ENCODE measurements at places on chromosomes 6 and 20.

GRCh38 chr20:56430957-56431356 is 18.9 kb downstream of the CASS4 start:
- DNase-seq: no peak

DNA sequence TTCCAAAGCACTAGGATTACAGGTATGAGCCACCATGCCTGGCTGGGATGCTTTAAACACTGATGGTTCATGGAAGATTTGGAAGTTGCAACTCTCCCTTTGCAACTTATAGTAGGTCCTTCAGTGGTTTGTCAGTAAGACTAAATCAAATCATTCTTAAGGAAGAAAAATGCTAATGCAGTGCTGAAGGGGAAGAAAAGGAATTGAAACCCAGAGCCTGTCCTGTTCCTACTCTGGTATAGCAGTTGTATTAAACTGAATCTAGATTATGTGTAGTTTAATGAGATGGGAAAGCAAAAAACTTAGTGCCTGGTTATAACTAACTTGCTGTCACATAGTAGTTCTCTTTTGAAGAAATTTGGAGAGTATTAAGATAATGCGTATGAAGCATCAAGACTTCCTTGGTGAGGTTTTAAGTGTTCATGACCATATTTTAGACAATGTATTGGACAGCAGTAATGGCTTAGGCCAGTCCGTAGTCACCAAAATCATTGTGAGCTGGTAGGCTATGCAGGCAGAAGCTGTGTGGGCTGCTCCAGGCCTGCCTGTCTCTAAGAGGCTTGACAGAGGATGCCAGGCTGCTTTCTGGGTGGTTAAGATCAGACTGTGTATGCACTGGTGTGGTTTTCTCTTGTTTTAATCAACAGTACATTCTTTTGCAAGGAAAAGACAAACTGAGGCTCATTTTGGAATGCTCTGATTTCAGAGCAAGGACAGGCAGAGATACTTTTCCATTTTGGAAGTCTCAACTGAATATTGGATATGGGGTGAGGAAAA is 14.0 kb downstream of the PAQR8 start:
- no peak for DNase-seq

DNA sequence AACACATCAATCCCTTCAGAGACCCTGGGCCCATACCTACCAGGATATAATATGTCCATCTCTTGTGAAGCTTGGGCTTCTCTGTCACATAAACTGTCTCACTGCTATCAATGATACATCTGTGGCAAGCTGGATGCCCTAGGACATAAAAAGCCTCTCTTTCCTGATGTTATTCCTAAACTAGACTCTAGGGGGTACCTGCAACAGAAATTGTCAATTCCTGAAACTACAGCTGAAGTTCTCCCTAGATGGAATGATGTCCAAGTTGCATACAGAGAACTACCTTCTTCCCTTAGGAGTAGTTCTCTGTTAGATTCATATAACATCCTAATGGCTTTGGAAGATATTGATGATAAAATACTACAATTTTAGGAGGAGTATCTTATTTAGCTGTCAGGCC is 35.8 kb downstream of the TBX18 start:
- DNase-seq: peak; percentile 5

- no peak for DNase-seq
Observed at GRCh38 chr6:105817961-105818360, 268.2 kb upstream of the PRDM1 start.

DNA sequence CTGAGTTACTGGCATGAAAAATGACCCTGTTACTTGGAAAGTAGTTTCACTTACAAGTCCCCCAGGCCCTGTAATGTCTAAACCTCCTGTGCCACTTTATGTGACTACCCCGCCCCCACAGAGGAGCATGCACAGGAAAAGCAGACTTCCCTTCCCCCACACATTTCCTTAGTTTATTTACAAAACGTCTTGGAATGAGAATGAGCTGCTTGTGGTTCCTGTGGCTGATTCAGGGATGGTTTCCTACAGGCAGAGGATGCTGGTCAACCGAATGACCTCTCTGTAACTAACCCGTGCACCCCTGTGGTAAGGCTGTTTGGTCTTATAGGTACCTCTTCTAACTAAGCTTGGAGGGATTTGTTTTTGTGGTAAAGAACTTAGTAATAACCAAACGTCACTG is 28.5 kb downstream of the RSPO3 start:
- DNase-seq: peak; percentile 79

GRCh38 chr6:63785006-63785405 is 149.4 kb downstream of the PHF3 start:
- DNase-seq: no peak

DNA sequence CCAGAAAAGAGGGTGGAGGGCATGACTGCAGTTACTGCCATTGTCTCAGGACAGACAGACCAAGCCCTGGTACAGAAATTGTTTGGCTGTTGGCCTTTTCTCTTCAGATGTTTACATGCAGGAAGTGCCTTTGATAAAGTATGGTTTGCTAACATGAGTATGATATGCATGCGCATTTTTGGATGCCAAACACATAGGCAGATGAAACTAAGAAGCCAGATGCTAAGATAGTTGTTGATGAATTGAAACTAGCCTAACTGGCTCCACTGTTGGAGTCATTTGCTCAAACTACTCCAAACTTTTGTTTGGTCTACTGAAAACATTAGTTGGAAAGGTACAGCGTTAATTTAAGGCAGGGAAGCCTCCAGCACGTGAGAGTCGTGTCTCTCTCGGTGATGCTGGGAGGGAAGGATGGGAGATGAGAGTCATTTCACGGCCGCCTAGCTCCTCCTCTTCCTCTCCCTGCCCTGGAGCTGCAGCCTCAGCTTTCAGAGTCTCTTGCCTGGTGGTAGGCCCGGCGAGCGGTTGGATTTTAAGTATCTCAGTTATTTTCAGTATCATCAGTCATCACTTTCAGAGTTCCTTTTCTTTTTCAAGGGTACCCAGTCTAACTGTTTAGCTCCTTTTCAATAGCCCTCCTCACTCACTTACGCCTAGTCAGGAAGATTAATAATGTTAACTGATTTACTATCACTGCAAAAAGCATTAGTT is 29.7 kb downstream of the RREB1 start:
- peak; percentile 44 for DNase-seq

- DNase-seq: peak; percentile 75
Observed at GRCh38 chr6:12577124-12577850, 139.3 kb upstream of the PHACTR1 start.

GRCh38 chr20:5073660-5074231 is 46.0 kb downstream of the PCNA start:
- no peak for DNase-seq

DNA sequence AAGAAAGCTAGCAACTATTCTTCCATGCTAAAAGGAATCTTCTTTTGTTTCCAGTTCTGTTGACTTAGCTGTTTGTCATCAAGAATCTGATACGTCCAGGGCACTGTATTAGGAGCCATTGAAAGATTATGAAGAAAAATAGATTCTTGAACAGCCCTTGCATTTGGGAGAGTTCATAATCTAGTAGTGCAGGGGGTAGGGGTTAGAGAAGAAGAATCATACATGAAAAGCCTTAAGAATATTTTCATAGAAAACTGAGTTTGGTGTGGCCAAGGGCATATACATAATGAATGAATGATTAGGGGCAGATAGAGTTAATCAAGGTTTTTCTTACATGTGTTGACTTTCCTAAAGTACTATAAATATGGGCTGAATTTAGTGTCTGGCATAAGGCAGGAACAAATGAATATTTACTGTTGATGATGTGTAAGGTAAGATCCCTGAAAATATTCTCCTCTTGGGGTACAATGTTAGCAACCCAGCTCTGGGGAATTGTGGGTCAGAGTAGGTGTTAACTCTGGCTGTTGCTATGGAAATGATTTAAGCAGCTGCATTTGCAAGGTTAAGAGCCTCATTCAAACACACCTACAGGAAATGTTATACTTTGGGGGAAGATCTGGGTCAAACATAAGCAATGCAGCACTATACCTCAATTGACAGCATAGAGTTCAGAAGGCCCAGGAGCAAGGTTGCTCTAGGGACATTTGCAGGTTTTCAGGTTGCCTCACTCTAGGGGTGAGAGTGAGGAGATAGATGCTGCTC is 667.3 kb upstream of the CITED2 start:
- no peak for DNase-seq

DNA sequence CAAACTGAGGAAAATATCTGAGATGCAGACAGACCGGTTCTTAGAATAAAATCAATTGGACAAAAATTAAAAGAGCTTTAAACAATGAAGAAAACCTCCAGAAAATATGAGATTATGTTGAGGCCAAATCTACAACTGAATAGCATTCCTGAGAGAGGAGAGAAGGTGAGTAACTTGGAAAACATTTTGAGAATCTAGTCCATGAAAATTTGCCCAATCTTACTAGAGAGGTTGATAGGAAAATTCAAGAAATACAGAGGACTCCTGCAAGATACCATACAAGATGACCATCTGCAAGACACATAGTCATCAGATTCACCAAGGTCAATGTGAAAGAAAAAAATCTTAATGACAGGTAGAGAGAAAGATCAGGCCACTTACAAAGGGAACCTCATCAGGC is 437.7 kb upstream of the ADGRB3 start:
- no peak for DNase-seq

- no peak for DNase-seq
Observed at GRCh38 chr20:57053067-57053466, 213.4 kb downstream of the BMP7 start.

DNA sequence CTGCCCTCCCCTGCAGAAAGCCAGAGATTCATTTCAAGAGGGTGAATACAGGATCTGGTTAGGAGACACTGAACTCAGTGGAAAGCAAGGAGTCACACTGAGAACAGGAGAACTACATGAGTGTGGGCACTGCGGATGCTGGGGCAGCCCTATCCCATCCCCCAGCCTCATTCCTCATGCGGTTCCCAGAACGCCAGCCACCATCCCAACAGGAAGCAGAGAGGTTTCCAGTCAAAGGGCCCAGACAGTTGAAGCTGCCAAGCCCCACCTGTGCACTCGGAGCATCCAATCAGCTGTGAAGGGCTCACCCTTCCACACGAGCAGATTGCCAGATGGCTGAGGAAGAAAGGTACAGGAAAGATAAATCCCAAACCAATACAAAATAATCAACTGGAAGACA is 50.7 kb upstream of the PRND start:
- no peak for DNase-seq
